ENCODE measurements at places on chromosomes 11 and 22. TPM values are rescaled to one million over a fixed set of nuclear protein-coding genes. Genes with fewer than 3 reads are reported as not detected.

- no peaks in the 10 kb centered on the region for H3K36me3 ChIP-seq
- DNase-seq = no peak
- no peak overlapping the region for H3K27ac ChIP-seq
- no peak overlapping the region for H3K4me3 ChIP-seq
- no peaks in the 10 kb centered on the region for H3K4me1 ChIP-seq
- H3K27me3 ChIP-seq = no peaks in the 10 kb centered on the region
These were observed 18.9 kb downstream of the CASP5 start for GRCh38 chr11:105004021-105004420.

GRCh38 chr11:12199231-12199948 is 89.0 kb downstream of the MICAL2 start:
- H3K27ac ChIP-seq = no peak overlapping the region
- no peaks in the 10 kb centered on the region for H3K36me3 ChIP-seq
- no peak overlapping the region for H3K4me3 ChIP-seq
- no peaks in the 10 kb centered on the region for H3K4me1 ChIP-seq
- no peak for DNase-seq

DNA sequence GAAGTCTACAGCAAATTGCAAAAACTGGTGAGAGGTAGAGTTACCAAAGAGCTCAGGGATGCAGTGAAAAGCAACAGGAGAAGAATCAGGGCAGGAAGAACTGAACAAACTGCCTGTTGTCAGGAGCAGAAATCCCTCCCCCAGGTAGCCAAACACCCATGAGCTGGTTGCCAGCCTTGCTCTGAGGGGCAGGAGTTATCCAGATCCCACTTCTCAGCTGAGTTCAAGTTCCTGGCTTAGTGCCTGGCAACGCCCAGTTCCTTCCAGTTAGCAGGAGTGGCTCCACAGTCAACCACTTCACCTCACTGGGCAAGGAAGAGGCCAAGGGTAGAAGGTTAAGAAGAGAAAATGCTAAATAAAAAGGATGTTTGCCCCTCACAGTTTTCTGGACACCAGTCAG is 1.9 kb upstream of the MPZL2 start:
- H3K4me1 ChIP-seq = no peaks in the 10 kb centered on the region
- no peak for DNase-seq
- no peaks in the 10 kb centered on the region for H3K36me3 ChIP-seq
- no peak overlapping the region for H3K4me3 ChIP-seq
- H3K27ac ChIP-seq = no peak overlapping the region

SORL1 gene
- total RNA-seq = 0.95 TPM

Measured in A673 (cell line).